ENCODE measurements at places on chromosomes 6 and 20. TPM values are rescaled to one million over a fixed set of nuclear protein-coding genes. Genes with fewer than 3 reads are reported as not detected.

RAB44 gene
- total RNA-seq: not detected

COL20A1 gene
- 2.1 TPM for total RNA-seq

PSMB8 gene
- not detected for total RNA-seq

WFDC2 gene
- 4.8 TPM for total RNA-seq

PRKN gene
- 7.0 TPM for total RNA-seq

DEF6 gene
- total RNA-seq: 1.8 TPM

SLC22A2 gene
- total RNA-seq: not detected

CGAS gene
- 0.37 TPM for total RNA-seq

KCTD20 gene
- total RNA-seq: 29.1 TPM

BEND3 gene
- total RNA-seq: 10.9 TPM

STMND1 gene
- not detected for total RNA-seq

COL10A1 gene
- not detected for total RNA-seq

DNAH8 gene
- not detected for total RNA-seq

PTPRK gene
- 50.3 TPM for total RNA-seq

PERP gene
- 10.7 TPM for total RNA-seq

CSTF1 gene
- 25.6 TPM for total RNA-seq

KIAA1755 gene
- total RNA-seq: 1.6 TPM

COX4I2 gene
- not detected for total RNA-seq

ELOVL4 gene
- total RNA-seq: 37.2 TPM

FITM2 gene
- total RNA-seq: 6.5 TPM

SMOC2 gene
- 0.44 TPM for total RNA-seq

NKAIN2 gene
- 0.56 TPM for total RNA-seq

TBC1D32 gene
- 24.2 TPM for total RNA-seq

FNDC11 gene
- total RNA-seq: 9.3 TPM

EYA4 gene
- total RNA-seq: not detected

TREML2 gene
- total RNA-seq: not detected

BPIFB1 gene
- not detected for total RNA-seq

REM1 gene
- 2.8 TPM for total RNA-seq

SNX9 gene
- total RNA-seq: 45.7 TPM

FRK gene
- total RNA-seq: 0.37 TPM

SIM1 gene
- 49.8 TPM for total RNA-seq

ENPP3 gene
- total RNA-seq: not detected

PRDM1 gene
- total RNA-seq: not detected

PAX1 gene
- total RNA-seq: not detected

DNMT3B gene
- total RNA-seq: 29.0 TPM

C20orf202 gene
- total RNA-seq: not detected

PABPC1L gene
- 27.7 TPM for total RNA-seq

PTCHD4 gene
- 3.6 TPM for total RNA-seq

TNFRSF6B gene
- not detected for total RNA-seq

IPCEF1 gene
- total RNA-seq: 0.61 TPM
